ENCODE measurements at places on chromosomes 12 and 14.

- no peak for DNase-seq
Measured at GRCh38 chr14:105056303-105056831, 8.9 kb downstream of the GPR132 start.

GRCh38 chr12:47604221-47604873 is 101.5 kb downstream of the RPAP3 start:
- no peak for DNase-seq

DNA sequence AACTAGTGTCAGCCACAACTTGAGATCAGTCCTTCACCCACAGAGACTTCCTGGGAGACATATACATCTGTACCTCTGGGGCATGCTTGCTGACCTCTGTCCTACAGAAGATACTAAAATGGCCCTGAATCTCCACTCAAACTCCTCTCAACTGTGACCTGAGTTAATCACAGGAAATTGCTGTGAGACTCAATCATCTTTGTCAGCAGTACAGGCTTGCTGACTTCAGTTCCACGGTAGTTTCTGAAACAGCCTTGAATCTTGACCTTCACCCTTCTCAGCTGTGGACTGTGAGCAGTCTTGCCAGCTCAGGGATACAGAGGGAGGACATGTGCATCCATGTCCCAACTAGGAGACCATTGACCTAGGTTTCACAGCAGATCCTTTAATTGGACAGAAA is 1.4 kb upstream of the KLRC1 start:
- no peak for DNase-seq

- DNase-seq: peak; percentile 97
Measured at GRCh38 chr12:124921200-124922031, 7.0 kb upstream of the UBC start.

DNA sequence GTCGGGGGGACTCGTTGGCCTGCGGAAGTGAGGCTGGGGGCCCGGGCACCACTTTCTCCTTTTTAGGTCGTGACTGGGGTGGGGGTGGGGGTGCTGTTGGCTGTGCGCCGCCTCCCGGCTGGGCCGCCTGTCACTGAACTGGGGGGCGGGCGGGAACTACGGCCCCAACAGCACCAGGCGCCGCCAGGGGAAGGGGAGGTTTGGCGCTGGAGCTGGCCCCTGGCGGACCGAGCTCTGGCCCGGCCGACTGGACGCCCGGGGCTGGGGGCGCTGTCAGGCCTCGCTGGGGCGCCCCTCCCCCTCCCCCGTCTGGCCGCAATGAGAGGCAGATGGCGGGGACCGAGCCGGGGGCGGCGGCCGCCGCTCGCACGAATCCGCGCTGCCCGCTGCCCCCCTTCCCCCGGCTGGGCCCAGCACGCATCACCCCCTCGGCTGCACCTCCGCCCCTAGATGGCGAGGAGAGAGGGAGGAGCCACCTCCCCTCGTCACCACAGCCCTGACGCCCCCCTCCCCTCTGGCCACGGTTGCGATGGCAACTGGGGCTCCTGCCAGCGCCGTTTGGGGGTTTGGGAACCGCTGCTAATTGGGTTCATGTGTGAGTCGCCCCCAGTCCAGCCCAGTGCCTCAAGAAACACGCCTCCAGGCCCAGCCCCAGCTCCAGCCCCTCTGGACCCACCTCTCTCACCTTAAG is 723 bp downstream of the NFATC4 start:
- DNase-seq: peak; percentile 63

- peak; percentile 4 for DNase-seq
Measured at GRCh38 chr14:26917086-26917485, 319.3 kb upstream of the NOVA1 start.

- no peak for DNase-seq
Measured at GRCh38 chr14:35277179-35277578, 15.0 kb upstream of the PSMA6 start.

DNA sequence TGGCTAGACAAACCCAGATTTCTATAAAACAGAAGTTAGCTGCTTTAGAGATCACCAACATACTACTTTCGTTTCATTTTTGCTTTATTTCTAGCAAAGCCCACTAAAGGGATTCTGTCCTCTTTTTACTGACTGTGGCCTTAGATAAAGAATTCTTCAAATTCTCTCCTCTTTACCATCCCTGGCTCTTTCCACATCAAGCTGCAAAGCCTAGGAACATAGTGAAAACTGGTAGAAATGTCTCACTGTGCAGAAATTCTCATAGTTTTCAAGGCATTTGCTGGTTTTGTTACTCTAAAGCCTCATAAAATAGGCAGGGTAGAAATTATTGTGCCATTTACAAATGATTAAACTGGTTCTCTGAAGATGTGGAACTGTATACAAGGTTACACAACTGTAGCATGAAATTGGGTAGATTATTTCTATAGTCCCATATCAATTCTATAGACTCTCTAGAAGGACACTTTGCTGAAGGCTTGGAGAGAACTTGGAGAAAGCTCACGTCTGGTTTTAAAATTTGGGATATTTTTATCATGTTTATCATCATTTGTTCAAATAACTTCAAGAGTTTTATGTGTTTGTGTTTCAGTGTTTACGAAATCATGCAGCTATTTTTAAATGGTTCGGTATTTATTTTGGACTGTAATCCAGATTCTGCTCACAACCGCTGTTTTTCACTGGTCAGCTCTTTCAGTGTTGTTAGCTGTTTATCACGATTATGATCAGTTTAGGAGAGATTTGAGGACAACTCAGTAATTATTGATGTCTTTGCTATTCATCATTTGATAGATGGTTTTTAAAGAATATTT is 36.7 kb upstream of the CSRP2 start:
- DNase-seq: no peak

DNA sequence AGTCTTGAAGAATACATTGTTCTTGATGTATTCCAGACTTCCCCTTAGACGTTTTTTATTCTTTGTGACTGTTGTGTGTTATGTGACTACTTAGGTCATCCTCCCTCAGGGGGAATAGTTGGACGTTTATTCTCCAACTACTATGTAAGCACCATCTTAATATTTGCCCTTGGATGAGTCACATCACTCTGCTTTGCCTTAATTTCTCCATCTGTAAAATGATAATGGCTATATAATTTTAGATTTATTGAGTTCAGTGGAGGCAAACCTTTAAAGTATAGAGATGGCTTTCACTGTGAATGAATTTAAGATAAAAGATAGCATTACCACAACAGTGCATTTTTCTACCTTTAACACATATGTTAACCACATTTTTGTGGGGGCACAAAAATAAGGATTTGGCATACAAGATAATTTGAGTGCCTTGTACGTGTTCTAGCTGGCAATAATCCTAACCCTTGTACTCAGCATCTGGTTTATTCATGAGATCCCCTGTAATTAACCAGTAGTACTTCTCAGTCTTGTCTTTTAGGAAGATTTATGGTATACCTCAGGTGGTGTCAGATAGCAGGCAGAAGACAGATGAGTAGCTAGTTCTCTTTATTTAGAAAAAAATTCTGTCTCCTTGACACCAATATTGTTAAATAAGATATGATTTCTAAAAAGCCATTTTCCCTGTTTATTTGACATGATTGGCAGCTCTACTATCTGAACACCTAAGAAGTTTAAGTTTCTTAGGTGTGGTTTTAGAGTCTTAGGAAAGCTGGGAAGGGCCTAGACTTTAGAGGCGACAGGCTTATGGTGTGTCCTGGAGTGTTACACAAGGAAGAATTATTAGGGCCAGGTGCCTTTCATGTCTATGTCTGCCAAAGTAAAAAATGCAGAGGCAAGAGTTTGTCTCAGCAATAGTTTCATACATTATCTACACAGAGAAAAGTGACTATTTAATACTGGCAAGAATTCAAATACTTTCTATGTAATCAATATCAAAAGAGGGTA is 152.3 kb downstream of the RAD51B start:
- no peak for DNase-seq

GRCh38 chr12:123389560-123390351 is 5.8 kb downstream of the KMT5A start:
- DNase-seq: peak; percentile 63

- no peak for DNase-seq
Measured at GRCh38 chr12:130983328-130984017, 29.8 kb downstream of the ADGRD1 start.

DNA sequence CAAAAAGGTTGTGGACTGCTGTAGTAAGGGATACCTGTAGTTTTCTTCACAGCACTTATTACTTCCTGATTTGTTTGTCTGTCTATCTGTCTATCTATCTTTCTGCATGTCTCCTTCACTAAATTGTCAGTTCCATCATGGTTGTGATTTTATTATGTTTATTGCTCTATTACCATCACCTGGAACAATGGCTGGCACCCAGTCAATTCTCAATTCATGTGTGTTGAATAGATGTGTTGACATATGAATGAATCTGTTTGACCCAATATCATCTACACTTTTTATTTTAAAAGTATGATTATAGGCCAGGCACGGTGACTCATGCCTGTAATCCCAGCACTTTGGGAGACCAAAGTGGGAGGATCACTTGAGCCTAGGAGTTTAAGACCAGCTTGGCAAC is 224.4 kb downstream of the NUBPL start:
- no peak for DNase-seq

DNA sequence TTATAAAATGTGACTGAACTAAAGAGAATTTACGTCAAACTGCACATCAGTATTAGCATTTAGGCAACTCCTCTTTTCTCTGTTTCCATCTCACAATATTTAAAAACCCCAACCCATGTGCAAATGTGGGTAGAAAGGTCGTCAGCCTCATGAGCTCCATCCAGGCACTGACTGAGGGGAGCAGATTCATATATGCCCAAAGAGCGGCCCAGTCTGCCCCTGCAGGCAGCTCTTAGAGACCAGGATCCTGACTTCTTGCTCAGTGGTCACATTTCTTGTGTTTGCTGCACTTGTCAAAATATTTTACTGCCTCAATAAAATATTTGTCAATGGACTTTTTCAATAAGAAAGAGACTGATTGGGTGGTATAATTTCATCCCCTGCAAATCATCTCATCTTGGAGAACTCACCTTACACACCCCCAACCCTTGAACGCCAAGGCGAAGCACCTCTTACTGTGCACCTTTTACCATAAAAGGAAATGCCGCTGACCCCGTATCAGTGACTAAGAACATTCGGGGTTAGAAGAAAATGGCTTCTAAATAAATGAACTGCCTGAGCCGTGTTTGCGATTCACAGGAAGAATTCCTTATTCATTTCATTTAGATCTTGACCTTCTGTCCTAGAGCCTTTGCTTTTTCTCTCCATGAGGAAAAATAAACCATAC is 418.8 kb downstream of the BCL11B start:
- no peak for DNase-seq

DNA sequence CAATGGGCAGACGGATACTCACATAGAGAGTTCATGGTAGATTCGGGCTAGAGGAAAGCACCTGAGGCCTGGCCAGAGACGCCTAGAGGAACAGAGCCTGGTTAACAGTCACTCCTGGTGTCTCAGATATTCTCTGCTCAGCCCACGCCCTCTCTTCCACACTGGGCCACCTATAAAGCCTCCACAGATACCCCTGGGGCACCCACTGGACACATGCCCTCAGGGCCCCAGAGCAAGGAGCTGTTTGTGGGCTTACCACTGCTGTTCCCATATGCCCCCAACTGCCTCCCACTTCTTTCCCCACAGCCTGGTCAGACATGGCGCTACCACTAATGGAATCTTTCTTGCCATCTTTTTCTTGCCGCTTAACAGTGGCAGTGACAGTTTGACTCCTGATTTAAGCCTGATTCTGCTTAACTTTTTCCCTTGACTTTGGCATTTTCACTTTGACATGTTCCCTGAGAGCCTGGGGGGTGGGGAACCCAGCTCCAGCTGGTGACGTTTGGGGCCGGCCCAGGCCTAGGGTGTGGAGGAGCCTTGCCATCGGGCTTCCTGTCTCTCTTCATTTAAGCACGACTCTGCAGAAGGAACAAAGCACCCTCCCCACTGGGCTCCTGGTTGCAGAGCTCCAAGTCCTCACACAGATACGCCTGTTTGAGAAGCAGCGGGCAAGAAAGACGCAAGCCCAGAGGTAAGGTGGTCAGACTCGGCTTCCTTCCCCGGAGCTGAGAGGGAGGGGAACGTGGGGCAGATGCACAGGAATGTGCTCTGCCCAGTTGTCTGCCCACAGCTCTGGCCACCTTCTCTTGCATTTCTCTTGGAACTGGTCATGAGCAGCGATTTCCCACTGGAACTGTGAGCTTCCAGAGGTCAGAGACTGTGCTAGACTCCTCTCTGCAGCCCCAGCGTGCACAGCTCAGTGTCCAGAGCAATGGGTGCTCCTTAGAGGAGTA is at the start of gene CD4:
CD4 (plus strand) TSS at position 557 of the 953 bp plus-strand sequence. CDS start 10,611 bp downstream, outside the sequence.
- DNase-seq: peak; percentile 93

DNA sequence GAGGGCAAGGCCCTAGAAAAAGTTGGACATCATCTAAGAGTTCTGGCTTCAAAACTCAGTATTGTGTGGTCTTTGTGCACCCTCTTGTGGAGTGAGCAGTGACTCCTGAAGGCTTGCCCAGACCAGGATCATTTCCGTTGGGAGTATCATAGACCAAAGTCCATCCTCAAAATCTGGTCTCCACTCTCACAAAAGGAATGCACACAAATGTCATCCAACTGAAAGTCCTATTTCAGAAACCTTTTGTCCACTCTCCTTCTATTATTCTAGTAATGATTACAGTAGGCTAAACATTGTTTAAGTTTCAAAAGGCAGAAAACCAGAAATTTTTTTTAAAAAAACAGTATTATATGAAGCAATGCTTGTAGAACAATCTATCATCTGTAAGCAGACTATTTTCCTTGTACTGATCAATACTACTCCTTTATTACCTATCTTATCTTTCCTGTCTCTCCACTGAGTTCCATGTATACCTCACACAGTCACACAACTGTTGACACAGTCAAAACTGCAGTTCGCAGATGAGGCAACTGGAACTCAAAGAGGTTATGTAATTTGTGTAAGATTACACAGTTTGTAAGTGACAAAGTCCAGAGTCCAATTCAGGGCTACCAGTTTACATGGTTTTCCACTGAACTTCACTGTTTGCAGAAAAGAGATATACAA is 41.4 kb downstream of the COX16 start:
- DNase-seq: peak; percentile 28

DNA sequence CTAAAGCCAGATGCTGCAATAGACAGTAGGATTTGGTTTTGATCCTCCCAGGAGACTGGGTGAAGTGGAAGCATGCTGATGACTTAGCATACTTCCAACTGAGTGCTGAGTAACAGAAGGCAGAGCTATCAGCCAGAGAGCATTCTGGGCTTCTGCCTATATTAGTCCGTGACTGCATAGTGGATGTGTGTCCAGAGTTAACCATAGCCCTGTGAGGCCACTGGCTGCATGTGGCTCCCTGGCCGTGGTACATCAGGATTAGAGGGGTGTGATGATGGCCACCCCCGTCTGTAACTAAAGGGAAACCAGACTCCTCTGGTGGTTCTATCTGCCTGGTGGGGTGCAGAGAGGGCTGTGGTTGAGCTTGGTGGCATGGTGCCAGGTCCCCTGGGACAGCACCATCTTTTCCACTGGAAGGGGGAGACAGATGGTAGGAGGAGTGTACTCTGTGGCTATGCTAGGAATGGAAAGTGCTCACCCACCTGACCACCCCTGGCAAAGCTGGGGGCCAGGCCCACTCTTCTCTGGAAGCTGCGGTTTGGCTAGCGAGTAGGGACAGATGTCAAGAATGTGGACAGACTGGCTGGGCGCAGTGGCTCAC is 27.4 kb downstream of the ABCD4 start:
- DNase-seq: peak; percentile 30

- DNase-seq: no peak
Measured at GRCh38 chr14:50647753-50648152, 20.4 kb downstream of the SAV1 start.
